ENCODE measurements at places on chromosomes 5 and 9.
A peak's percentile ranks its signal among the peaks of the same experiment; 100 is the strongest.

DNA sequence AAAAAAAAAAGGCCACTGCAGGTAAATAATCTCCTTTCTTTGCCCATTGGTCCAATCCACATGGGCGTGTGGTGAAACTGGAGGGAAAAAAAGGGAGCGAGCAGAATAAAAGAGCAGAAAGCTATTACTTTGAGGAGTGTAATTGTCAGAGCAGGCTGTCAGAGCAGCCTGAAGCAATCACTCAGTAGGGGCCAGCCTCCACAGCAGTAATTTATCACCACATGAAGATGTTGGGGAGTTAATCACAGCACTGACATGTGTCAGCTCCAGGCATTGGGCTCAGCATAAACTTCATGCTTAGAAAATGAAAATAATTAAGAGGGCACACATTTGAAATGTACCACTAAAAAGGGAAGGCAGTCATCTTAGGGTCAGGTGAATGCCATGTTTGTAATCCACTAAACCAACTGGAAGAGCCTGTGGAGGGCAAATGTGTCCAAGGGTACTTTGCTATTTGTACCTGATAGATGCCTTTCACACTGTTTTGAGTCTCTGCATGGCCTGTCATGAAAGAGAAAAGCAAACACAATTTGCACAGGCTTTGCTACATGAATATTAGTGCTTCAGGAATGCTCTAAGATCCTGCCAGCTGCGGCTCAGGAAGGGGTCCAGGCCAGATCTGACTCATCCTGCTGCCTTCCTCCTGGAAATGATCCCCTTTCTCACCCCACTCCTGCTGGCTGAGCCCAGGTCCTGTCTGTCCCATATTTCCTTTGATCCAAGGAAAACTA is 2.9 kb upstream of the PTGER4 start:
- DNase-seq: no peak

- DNase-seq: peak; percentile 17
Measured at GRCh38 chr9:98656511-98656910, 52.2 kb downstream of the GABBR2 start.

DNA sequence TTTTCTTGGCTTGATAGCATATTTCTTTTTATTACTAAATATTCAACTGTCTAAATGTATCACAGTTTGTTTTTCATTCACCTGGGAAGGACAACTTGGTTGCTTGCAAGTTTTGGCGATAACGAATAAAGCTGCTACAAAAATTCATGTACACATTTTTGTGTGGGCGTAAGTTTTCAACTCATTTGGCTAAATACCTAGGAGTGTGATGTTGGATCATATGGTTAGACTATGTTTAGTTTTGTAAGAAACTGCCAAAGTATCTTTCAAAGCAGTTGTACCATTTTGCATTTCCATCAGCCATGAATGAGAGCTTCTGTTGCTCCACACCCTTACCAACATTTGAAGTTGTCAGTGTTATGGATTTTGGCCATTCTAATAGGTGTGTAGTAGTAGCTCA is 428.0 kb downstream of the ACTL7B start:
- DNase-seq: no peak

DNA sequence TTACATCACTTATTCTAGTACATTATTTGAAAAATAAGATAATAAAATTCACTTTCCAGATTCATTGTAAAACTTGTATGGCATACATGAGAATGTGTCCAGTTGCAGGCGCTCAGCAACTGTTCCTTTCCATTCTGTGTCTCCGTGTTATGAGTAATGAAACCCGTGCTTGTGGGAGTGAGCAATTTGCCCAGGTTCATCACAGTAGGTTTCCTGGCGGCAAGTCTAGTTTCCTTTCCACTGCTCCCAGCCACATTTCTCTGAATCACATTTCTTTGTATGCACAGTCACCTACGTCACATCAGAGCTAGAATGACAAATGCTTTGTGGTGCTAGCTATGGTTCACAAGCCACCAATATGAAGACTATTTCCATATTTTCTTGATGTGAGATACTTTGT is 39.9 kb downstream of the MOCS2 start:
- no peak for DNase-seq

- no peak for DNase-seq
Measured at GRCh38 chr9:77954013-77954665, 77.5 kb downstream of the GNAQ start.

- DNase-seq: no peak
Measured at GRCh38 chr9:120857902-120858301, 15.2 kb upstream of the PSMD5 start.

DNA sequence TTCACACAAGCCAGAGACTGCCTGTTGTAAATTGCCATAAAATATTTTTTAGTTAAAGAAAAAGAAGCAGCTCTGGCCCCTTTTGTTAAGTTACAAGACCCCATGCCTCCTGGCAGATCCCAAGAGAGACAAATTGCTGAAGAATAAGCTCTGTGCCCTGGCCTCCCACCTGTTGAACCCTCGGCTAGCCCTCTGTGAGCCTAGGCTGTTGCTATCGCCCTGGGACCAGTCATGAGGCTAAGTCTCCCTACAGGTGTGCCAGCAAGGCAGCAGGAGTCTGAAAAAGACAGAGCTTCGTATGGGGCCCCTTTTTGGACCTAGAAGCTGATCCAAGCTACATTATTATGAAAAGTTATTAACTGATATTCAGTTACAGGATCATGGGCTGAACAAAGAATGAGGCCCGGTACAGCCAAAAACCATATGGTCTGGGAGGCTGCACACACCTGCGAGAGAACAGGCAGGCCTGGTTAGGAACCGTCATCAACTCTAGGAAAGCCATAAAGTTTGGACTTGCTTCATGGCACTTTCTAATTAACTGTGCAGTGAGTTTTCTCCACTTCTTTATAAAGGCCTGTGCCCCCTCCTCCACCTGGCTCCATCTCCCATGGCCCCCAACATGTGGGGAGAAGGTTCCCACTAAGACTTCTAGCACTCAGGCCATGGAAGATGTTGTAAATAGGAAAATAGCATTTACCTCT is 384.7 kb downstream of the ENC1 start:
- DNase-seq: no peak

DNA sequence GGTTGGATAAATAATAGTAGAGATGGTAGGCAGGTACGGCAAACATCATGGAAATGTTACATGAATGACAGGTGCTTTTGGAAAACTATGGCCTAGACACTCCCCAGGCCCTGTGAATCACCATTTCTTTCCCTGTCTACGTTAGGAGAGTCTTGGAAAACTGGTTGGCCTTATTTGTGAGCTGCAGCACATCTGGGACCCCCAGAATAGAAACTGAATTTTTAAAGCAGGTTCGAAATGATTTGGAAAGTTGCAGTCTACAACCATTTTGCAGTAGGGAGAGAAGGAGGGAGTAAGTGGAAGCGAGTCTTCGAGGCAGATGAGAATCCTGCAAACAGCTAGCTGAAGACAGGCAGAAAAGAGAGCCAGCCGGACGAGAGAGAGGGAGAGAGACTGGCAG is 13.0 kb downstream of the C1QTNF2 start:
- DNase-seq: no peak

DNA sequence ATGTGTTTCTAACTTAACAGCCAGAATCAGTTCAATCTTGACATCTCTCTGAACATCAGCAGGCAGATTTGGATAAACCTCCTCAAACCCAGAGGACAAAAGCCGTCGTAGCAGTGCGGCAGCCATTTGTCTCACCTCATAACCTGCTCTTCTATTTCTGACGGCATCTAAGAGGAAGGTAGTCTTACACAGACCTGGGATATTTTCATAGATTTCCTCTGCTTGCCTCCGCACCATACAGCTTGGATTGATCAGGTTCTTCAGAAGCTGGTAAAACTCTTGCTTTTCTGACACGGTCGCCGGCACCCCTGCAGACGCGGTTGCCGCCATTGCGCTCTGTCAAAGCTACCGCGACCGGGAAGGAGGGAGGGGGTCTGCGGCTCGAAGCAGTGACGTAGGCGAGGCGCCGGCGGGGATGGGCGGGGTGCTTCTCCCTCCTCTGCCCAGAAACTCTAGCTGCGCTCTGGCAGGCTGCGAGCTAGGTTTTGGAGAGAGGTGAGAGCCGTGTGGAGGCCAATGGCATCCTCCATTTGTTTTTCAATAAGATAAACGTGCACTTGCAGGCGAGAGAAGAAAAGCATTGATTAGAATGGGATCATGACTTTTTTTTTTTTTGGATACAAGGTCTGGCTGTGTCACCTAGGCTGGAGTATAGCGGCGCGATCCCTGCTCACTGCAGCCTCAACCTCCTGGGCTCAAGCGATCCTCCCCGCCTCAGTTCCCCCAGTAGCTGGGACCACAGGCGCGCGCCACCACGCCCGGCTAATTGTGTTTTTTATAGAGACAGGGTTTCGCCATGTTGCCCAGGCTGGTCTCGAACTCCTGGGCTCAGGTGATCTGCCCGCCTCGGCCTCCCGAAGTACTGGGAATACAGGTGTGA is at the start of gene RANBP6:
TSS of gene RANBP6 (minus strand) at position 347 of the 880 bp plus-strand sequence. CDS start at position 330, 17 bp downstream.
- DNase-seq: peak; percentile 83

DNA sequence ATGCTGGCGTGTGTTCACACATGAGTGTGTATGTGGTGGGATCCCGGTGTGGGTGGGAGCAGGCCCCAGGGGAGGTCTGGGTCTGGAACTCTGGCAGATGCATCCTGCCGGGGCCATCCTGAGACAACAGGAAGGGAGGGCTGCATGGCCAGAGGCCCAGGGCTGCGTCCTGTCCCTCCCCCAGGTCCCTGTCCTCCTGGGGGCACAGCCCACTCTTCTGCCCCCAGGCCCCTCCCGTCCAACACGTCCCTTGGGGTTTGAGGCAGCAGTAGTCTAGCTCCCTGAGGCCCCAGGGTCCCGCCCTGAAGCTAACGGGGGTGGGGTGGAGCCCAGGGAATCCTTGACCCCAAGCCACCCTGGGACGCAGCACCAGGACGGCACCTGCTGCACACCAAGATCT is 16.6 kb downstream of the FLT4 start:
- DNase-seq: no peak

DNA sequence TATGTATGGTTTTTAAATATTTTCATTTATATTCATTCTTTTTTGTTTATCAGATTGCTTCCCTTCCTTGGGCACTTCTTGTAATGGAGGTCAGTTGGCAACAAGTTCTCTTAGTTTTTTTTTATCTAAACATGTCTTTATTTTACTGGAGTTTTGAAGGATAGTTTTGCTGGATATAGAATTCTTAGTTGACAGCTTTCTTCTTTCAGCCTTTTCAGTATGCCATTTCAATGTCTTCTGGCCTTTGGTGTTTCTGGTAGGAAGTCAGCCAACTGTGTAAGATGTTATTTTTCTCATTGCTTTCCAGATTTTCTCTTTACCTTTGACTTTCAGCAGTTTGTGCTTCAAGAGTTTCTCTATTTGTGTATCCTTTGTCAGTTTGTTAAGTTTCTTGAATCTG is 14.2 kb downstream of the SLC12A2 start:
- DNase-seq: no peak

GRCh38 chr5:79263290-79263689 is 27.4 kb downstream of the JMY start:
- no peak for DNase-seq

- DNase-seq: no peak
Measured at GRCh38 chr9:28781481-28781880, 1208.2 kb upstream of the C9orf72 start.

- no peak for DNase-seq
Measured at GRCh38 chr5:131413605-131414559, 150.0 kb downstream of the CDC42SE2 start.

GRCh38 chr5:35963381-35963843 is 25.0 kb upstream of the CAPSL start:
- no peak for DNase-seq

DNA sequence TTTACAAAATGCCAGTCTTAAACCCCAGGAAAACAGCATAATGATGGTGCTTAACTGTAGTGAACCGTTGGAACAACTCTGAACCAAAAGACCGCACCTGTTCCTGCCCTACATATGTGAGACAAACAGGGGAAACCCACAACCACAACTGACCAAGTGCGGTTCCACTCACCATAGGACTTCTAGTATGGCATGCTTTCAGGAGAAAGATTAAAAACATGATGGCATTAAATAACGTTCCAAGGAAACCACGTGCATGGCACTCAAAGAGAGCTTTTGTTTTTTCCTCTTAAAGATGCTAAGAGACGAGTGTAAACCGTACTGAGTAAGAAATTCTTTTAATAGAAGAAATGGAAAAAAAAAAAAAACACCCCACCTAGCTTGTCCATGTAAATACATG is 119.8 kb downstream of the SSBP2 start:
- DNase-seq: no peak

DNA sequence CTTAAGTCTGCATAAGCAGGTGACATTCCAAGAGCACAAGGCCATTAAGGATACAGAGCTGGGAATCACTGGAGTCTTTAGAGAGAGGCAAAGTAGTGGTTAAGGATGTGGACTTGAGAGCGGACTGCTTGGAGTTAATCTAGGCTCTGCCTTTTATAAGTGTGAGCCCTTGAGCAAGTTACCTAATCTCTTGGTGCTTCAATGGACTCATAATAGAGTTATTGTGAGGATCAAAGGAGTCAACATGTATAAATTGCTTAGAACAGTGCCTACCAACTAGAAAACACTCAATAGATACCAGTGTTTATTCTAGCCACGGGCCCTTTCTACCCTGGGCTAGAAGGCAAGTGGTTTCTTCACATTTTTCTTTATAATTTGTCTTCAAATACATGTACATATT is 819.4 kb downstream of the NR2F1-AS1 start:
- no peak for DNase-seq

DNA sequence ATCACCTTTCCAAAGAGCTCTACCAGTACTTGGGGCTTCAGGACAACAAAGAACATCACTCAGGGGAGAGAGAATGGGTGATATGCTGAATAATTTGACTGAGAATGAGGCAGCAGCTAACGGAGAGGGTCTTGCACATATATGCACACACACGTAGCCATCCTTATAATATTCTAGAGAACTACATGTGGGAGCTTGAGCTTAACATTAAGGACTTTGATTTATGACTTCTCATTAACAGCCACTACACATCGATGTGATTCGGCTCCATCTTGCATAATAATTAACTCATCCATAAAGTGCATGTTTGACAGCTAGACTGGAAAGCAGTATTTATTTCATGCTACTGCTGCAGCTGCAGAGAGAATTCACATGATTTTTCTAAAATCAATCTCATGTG is 163.4 kb downstream of the RAB3C start:
- DNase-seq: peak; percentile 10

GRCh38 chr5:61405511-61406295 is 73.6 kb downstream of the ZSWIM6 start:
- DNase-seq: no peak

DNA sequence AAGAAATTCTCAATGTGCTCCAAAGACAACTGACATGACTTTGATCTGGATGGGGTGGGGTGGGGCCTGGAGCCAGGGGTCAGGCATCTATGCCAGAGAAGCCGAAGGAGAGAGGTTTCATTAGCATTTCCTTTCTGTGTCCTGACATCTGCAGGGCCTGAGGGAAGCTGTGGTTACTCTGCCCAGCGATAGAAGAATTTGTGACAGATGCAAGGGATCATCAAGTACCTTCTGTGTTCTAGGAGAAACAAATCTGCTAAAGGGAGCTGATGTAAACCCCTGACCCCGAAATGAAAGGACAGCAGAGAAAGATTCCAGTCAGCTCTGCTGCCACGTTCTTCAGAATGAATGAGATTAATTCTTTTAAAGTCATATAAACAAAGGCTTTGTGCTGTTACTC is 335.7 kb downstream of the PRELID2 start:
- no peak for DNase-seq

DNA sequence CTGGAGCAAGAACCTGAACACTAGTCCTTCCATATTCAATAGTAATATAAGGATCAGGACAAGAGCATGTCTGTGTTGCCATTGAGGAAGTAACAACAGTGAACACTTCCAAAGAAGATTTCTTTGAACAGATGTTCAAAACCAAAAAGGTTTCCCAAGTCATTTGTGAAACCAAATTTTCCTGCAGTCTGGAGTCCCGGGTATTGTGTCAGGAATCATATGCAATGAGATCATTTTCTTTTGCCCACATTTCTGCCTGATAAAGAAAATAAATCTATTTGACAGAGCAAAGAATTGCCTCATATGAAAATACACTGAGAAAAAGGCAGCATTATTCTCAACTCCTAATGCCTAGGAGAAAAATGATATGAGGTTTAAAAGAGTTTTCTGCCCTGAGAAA is 151.7 kb downstream of the SNX18 start:
- no peak for DNase-seq
